ENCODE measurements at places on chromosomes 5 and 9. TPM values are rescaled to one million over a fixed set of nuclear protein-coding genes. Genes with fewer than 3 reads are reported as not detected.
A peak's percentile ranks its signal among the peaks of the same experiment; 100 is the strongest.

- DNase-seq = no peak
Observed at GRCh38 chr9:106707738-106708474, 155.1 kb upstream of the ZNF462 start.

Gene FREM1
- 19.4 TPM for polyA plus RNA-seq

GRCh38 chr5:28216939-28217360, 1178.6 kb upstream of the CDH9 start:
- DNase-seq = no peak

DNA sequence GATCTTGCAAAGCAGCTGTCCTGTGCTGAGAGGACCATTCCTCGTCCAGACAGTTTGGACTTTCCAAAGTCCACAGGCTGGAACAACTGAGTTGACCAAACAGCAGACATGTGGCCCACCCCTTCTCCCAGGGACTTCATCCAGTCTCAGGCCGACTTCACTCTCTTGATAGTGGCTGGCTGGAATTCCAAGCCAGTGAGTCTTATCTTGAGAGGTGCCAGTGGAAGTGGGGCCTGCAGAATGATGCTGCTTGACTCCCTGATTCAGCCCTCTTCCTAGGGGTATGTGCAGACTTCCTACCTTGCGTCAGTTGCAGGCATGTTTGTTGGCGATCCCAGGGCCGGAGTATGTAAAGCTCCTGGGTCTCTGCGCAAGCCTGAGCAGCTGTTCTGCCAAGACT, 131.4 kb upstream of the TSLP start:
- no peak for DNase-seq

DNA sequence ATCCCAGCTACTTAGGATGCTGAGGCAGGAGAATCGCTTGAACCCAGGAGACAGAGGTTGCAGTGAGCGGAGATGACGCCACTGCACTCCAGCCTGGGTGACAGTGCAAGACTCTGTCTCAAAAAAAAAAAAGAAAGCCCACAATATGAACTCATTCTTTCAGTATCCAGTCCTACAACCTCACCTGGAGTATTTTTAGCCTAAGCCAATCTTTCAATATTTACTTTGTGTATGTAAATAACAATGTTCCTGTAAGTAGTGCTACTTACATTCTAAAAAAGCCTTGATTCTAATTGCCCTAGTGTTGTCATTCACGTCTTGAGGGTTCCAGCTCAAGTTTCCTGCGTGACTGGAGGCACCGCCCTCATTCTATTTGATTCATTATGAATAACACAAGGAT, 62.0 kb downstream of the BHMT start:
- no peak for DNase-seq

- DNase-seq = no peak
Observed at GRCh38 chr9:89309608-89310474, 1.2 kb upstream of the CKS2 start.

Gene CD14
- 18.3 TPM for polyA plus RNA-seq

DNA sequence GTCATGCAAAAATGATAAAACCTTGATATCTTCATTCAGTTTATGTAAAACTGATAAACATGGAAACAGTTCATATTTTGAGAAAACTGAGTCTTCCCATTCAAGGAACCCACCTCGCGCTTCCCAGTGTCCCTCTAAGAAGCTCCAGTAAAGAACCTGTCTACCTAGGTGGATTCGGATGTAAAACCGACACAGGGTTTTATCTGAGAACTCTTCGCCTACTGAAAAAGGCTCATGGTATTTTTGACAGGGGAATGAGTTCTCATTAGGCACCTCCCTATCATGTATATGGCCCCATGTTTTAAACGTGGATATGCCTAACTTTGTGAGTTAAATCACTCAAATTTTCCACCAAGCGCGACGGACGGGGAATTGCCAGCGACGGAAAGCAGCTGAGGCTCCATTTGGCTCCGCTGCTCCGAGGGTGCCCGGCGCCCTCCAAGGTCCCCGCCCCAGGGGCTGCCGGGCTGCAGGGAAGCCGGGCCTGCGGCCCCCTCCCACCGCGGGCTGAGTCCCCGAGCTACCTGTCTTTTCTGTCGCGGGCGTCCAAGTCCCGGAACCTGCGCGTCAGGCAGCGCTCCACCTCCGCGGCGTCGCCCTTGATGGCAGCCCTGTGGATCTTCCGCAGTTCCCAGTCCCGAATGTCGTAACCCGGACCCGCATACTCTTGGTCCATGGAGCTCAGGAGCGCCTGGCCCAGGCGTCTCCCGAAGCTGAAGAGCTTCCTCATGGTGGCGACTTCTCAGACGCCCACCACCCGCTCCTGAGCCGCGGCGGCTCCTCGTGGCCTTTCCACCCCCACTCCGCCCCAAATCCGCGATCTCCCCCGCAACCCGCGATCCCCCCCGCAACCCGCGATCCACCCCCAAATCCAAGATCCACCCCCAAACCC, 594 bp downstream of the ANKRD18A start:
- no peak for DNase-seq

Gene ZDHHC21
- 13.9 TPM for polyA plus RNA-seq

Gene CLK4
- 37.7 TPM for polyA plus RNA-seq

Gene LCN9
- not detected for polyA plus RNA-seq

GRCh38 chr5:3996707-3997336, 401.2 kb downstream of the IRX1 start:
- DNase-seq = no peak

DNA sequence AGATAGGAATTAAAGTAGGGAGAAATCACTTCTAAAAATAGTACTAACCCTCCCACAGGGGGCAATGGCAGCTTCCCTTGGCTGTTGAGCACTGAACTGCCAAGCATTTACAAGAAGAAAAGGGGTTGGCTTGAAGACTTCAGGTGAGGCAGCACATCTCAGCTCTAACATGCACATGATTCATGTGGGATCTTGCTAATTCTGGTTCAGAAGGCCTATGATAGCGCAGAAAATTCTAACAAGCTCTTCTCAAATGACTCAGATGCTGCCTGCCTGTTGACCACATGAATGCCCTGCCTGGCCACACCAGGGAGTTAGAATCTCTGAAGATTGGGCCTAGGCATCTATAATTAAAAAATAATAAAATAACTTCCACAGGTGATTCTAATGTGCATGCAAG, 22.6 kb downstream of the CD180 start:
- DNase-seq = no peak

- no peak for DNase-seq
Observed at GRCh38 chr5:112119508-112119907, 299.6 kb downstream of the EPB41L4A start.

- DNase-seq = no peak
Observed at GRCh38 chr5:40652441-40653220, 27.1 kb upstream of the PTGER4 start.

Gene SPATA6L
- 0.47 TPM for polyA plus RNA-seq

DNA sequence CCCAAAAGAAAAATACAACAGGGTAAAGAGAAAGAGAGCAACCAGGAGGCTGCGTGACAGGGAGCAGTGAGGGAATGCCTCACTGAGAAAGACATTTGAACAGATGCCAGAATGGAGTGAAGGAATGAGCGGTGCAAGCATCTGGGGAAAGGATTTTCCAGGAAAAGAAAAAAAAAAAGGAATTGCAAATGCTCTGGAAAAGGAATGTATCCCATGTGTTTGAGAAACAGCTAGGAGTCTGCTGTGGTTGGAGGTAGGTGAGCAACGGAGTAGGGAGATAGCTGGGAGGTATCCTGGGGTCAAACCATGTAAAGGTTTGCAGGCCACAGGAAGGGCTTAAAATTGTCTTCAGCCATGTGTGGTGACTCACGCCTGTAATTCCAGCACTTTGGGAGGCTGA, 23.6 kb upstream of the CEMIP2 start:
- DNase-seq = no peak

Gene CWC27
- 23.2 TPM for polyA plus RNA-seq

GRCh38 chr9:21657966-21658667, 144.3 kb upstream of the MTAP start:
- DNase-seq = no peak

Gene PSMD5
- 20.7 TPM for polyA plus RNA-seq

Gene MAMDC4
- polyA plus RNA-seq = 4.8 TPM

DNA sequence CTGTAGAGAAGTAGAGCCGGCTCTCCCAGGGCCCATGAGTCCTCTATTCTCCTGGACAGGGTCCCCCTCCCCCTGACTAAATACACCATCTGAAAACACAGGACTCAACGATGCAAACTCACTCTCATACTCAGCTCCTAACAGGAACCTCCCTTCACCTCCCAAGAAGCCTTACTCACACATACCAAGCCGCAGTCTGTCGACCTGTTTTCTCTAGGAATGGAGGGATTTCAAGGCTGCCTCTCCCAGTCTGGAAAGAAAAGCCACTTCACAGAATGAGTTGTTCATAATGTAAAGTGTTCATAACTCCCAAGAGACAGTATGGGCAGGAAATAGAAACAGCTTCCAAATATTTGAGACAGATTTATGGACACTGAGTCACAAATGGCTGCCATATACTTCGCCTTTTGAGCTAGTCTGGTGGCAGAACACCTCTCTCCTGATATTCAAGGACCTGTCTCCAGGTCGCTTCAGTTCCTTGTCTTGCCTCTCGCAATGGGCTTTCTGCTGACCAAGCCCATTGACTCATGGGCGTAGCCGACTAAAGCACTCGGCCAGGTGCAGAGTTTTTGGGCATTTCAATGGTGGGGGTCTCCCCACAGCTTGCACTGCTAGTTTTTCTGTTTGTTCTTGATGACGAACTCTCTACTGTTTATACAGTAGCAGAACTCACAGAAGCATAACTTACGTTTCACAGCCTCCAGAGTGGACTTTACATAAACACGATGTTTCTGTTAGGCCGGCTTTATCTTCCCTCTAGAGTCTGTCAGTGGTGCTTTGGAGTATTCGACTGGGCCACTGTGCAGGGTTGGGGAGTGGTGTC, 25.0 kb upstream of the IL17B start:
- DNase-seq = no peak

Gene SLC36A2
- polyA plus RNA-seq = 0.62 TPM

Gene TRIM36
- polyA plus RNA-seq = 2.5 TPM

Gene DPM2
- 19.8 TPM for polyA plus RNA-seq

DNA sequence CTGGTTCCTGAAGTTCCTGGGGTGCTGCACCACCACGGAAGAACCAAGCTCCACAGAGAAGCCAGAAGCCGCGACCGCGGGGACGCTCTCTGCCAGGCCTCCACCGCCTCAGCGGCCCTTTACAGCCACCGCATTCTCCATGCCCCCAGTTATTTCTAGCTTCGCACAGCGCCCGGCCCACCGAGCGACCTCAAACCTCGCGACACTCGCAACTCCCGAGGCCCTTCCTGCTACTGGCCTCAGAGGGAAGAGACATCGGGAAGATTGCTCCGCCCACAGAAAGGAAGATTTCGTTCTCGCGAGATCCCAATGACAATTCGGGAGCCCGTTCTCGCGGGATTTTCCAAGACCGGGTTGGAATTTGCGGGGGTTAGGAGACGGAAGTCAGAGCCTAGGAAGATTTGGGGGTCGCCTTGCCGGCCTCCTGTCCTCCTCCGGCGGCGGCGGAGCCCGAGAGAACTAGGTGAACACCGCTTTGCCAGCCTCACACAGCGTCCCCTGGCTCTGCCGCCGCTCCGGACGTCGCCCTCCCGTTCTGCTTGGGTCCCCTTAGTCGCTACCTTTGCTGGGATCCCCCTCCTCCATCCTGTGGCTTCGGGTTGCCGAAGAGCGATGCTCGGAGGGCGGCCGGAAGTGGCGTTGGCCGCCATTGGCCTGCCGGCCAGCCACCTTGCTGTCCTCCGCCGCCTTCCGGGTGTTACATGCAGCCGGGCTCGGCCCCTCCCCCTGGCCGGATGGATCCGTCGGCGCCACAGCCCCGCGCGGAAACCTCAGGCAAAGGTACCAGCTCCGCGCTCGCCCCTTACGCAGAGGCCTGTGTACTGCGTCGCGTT, at the start of gene ERCC6L2:
Gene ERCC6L2, plus strand, starts transcription at position 387 of the 833 bp plus-strand sequence. Its CDS starts 348 bp downstream, at position 735.
- DNase-seq = peak; percentile 99

DNA sequence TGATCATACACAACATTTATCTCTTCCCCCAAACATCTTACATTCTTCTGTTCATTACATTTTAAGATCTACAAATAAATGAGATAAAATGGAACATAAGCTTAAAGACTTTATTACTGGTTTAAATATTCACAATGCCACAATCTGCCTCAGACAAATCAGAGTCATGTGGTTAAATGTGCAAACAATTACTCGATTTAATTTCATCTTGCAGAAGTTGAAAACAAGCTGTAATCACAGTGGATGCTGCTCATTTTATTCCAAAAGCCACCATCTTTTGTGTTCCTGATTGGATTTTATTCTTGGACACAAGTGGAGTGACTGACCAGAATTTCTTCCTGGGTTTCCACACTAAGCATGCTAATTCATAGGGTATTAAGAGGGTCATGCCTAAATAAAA, 33.2 kb downstream of the SPOCK1 start:
- no peak for DNase-seq

DNA sequence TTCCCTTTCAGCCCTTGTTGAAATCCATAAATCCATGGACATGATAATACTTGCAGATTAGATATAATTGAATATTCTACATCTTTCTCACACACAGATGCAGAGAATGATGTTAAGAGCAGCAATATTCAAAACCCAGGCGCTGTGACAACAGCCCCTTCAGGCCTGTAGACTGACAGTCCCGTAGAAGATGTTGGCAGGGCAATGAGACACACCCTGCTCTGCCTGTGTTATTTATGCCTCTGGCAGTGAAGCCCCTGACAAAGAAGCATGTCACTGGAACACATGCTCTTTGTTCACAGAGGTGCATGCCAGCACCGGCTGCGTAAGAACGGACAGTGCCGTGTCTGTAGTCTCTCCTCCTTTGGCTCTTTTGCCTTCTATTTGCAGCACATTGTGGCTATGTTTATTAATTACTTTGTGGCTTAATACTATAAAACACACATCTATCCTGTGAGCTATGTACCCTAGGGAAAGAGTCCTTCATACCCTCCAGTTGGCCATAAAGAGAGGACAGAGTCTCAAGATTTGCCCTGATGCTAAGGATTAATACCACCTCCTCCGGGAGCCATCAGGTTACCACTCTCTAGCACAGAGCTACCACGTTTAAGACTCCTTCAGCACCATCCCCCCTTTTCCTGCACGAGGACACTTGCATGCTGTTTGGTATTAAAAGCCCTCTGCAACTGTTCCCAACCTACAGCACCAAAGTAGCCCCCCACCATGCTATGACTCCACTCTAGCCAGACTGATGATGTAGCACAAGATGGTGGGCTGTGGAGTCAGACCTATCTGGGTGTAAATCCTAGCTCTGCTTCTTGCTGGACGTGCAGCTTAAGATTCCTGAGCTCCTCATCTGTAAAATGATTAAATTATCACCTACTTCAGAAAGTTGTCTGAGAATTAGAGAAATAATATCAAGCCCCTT, 2.0 kb upstream of the ANP32B start:
- no peak for DNase-seq

GRCh38 chr9:84609779-84610178, 59.8 kb upstream of the NTRK2 start:
- DNase-seq = no peak

Gene LNPEP
- 18.6 TPM for polyA plus RNA-seq

DNA sequence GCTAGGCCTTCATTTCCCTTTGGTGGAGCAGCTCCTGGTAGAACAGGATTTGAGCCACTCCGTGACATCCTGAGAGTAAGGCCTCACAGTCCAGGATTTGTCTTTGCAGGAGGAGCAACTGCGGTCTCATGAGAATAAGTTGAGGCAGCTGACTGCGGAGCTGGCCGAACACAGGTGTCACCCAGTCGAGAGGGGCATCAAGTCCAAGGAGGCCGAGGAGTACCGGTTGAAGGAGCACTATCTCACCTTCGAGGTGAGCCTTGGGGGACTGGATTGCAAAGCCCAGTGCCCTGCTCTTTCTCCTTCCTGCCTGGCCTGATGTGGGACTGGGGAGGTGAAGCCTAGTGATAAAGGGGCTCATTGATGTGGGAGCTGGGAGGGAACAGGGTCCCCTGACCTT, 44.3 kb downstream of the PSD2 start:
- no peak for DNase-seq

- no peak for DNase-seq
Observed at GRCh38 chr9:33433871-33434270, 13.5 kb downstream of the AQP3 start.

Gene ANKRD18A
- polyA plus RNA-seq = 0.09 TPM
